GM10248 (cell line): ENCODE measurements at places on chromosomes 1 and 21.

- DNase-seq = no peak
These were observed 29.9 kb downstream of the MAP10 start for GRCh38 chr1:232835166-232835565.

DNA sequence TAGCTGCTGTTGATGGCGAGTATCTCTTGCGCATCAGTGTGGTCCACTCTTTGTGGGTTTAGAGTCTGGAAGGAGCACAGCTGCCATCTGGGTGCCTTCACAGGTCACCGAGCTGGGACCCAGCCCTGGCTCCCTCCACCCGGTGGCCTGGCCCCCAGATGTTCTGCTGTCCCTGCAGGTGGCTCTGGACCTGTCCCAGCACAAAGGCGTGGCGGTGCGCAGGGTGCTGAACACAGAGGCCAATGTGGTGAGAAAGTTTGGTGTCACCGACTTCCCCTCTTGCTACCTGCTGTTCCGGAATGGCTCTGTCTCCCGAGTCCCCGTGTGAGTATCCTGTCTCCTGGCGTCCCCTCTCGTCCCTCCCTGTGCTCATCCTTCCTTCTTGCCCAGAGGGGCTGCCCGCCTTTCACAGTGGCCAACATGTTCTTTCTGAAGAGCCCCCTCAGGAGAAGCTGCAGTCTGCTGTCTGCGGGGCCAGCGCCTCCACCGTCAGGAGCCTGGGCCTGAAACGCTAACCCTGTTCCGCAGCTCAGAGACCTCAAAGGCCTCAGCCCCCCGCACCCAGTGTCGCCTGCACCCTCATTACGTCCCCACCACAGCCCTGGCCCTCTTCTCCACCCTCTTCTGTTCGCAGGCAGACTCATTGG lies 27.4 kb downstream of the QSOX1 start:
- DNase-seq = no peak

DNA sequence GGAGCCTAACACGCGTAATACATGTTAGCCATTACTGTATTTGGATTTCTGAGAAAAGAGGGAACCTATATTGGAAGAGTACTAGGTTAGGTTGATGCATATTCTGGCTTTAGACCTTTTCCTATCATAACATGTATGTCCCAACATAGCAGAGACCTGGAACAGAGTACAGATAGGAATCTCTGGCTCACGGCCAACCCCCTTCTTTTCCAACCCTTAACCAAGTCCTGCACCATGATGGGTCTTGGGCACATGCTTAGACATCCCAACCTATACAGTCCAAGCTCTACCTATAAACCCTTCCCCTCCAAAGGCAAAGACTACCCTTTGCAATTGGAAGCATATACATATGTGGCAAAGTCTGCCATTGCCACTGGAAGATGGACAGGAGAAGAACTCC lies 227.9 kb downstream of the TM2D1 start:
- DNase-seq = no peak

DNA sequence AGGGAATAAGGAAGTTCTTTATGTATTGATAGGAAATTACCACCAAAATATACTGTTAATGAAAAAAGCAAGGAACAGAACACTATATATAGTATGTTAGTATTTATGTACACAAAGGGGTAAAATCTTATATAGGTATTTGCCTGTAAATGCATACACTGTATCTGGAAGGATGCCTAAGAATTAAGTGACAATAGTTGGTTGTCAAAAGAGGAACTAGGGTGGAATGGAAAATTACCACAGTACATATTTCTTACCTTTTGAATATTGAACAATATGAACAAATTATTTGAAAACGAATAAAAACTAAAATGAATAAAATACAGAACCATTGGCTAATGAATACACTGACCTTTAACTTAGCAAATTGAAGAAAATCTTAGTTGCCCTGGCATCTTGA lies 13.6 kb downstream of the ARPC5 start:
- DNase-seq = no peak
